ENCODE measurements at places on chromosomes 1 and 21.

GRCh38 chr1:230342019-230342418, 84.1 kb downstream of the PGBD5 start:
- H3K4me3 ChIP-seq = no peak overlapping the region
- peaks cover 7% of the 10 kb centered on the region for H3K27me3 ChIP-seq
- H3K4me1 ChIP-seq = no peaks in the 10 kb centered on the region

GRCh38 chr1:182568647-182569284, 20.3 kb downstream of the RNASEL start:
- no peaks in the 10 kb centered on the region for H3K4me1 ChIP-seq
- no peaks in the 10 kb centered on the region for H3K36me3 ChIP-seq
- H3K27ac ChIP-seq = no peak overlapping the region

- no peak overlapping the region for H3K27ac ChIP-seq
- no peak for DNase-seq
- H3K27me3 ChIP-seq = no peaks in the 10 kb centered on the region
- H3K36me3 ChIP-seq = peaks cover 78% of the 10 kb centered on the region
- no peak overlapping the region for H3K4me3 ChIP-seq
- H3K4me1 ChIP-seq = no peaks in the 10 kb centered on the region
Observed at GRCh38 chr1:150957666-150958065, 17.0 kb downstream of the CERS2 start.

DNA sequence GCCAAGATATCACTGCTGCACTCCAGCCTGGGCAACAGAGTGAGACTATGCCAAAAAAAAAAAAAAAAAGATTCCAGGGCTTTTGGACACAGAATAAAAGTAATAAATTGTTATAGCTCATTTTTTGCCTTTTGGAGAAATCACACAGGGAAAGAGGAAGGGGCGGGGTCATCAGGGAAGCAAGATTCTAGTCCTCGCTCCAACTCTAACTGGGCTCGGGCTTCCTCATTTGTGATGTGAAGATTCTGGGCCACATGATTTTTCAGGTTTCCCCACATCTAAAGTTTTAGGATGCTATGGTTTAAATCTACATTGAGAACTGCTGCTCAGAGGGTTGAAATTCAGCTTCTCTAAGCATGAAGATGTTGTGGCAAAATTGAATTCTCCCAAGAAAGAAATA, 179.3 kb upstream of the PLXNA2 start:
- no peaks in the 10 kb centered on the region for H3K4me1 ChIP-seq
- no peak overlapping the region for H3K27ac ChIP-seq
- no peak for DNase-seq
- H3K27me3 ChIP-seq = no peaks in the 10 kb centered on the region
- no peaks in the 10 kb centered on the region for H3K36me3 ChIP-seq
- H3K4me3 ChIP-seq = no peak overlapping the region

DNA sequence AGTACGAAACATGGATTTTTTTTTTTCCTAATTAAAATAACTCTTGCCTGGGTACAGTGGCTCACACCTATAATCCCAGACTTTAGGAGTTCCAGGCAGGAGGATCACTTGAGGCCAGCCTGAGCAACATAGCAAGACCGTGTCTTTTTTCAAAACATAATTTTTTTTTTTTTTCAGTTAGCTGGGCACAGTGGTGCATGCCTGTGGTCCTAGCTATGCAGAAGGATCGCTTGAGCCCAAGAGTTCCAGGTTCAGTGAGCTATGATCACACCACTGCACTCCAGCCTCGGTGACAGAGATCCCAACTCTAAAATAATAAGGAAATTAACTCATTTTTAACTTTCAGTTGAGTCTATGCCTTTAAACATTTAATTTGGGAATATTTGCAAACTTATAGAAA, 170.1 kb downstream of the NEK7 start:
- H3K27ac ChIP-seq = no peak overlapping the region
- peaks cover 1% of the 10 kb centered on the region for H3K36me3 ChIP-seq
- H3K4me3 ChIP-seq = no peak overlapping the region
- no peaks in the 10 kb centered on the region for H3K4me1 ChIP-seq

DNA sequence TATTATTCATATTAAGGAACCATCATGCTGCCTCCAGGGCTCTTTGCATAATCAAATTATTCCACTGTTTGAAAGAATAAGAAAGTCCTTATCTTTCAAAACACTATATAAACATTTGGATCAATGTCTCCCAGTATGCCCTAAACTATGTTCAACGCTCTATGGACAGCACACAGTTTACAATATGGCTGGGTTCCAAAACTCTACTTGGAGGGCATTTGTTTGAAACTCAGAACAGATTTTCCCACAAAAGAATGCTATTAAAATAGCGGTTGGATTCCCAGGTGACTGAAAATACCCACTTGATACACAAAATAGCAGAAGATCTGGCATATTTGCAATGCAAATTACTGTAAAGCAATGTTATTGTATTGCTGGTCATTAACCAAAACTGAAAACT, 3.2 kb downstream of the HAO2 start:
- H3K36me3 ChIP-seq = no peaks in the 10 kb centered on the region
- no peak overlapping the region for H3K4me3 ChIP-seq
- H3K27me3 ChIP-seq = peaks cover 23% of the 10 kb centered on the region
- DNase-seq = no peak
- no peaks in the 10 kb centered on the region for H3K4me1 ChIP-seq
- H3K27ac ChIP-seq = no peak overlapping the region

DNA sequence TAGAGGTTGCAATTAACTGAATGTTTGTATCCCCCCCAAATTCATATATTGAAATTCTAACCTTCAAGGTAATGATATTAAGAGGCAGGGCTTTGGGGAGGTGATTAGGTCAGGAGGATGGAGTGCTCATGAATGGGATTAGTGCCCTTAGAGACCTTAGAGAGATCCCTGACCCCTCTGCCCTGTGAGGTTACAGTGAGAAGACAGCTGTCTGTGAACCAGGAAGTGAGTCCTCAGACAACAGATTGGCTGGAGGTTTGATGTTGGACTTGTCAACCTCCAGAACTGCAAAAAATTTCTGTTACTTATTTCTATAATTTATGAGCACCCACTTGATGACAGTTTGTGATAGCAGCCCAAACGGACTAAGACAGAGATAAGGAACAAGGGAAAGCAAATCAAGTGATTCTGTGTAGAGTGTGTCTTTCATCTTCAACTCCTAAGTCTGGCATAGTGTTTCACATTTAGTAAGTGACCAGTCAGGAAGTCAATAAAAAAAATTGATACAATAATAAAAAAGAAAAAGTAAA, 30.0 kb upstream of the RWDD3 start:
- DNase-seq = no peak
- no peak overlapping the region for H3K27ac ChIP-seq
- H3K4me3 ChIP-seq = no peak overlapping the region
- H3K36me3 ChIP-seq = no peaks in the 10 kb centered on the region

DNA sequence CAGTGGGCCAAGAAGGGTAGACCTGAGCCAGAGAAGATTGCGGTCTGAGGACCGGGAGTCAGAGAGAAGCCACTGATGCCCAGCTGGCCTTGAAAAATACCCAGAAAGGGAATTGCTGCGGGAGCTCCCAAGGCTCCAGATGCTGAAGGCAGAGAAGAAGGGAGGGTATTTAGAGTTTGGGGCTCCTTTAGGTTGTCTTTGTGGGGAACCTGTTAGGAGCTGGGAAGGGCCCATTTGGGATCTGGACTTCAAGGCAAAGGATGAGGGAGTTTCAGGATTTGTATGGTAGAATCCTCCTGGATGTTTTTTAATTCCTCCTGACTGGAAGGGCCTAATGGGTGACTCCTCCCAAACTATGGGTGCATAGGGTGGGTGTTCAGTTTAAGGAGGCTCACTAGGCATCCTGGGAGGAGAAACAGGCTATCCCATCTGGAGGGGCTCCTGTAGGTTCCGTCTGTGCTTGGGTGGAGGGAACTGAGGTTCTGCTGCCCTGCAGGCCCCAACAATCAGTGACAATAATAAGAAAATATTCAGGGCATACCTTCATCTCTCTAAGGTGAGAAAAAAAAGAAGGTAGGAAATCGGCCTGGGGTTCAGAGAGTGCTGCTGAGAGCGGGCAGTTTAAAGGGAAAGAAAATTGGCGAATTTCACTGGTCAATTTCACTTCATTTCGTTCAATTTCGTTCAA, 5.1 kb downstream of the FOXD2 start:
- H3K27me3 ChIP-seq = peaks cover 6% of the 10 kb centered on the region
- H3K27ac ChIP-seq = no peak overlapping the region
- DNase-seq = no peak
- H3K4me3 ChIP-seq = no peak overlapping the region
- no peaks in the 10 kb centered on the region for H3K36me3 ChIP-seq

- no peaks in the 10 kb centered on the region for H3K36me3 ChIP-seq
- H3K4me1 ChIP-seq = no peaks in the 10 kb centered on the region
- no peak overlapping the region for H3K4me3 ChIP-seq
- DNase-seq = no peak
- no peaks in the 10 kb centered on the region for H3K27me3 ChIP-seq
Observed at GRCh38 chr21:40947713-40948112, 100.8 kb upstream of the DSCAM start.

- no peak for DNase-seq
- no peak overlapping the region for H3K27ac ChIP-seq
- H3K4me1 ChIP-seq = no peaks in the 10 kb centered on the region
Observed at GRCh38 chr1:29395736-29396437, 159.6 kb downstream of the PTPRU start.

GRCh38 chr1:183241471-183241870, 55.4 kb downstream of the LAMC2 start:
- H3K27ac ChIP-seq = no peak overlapping the region
- H3K36me3 ChIP-seq = no peaks in the 10 kb centered on the region
- no peaks in the 10 kb centered on the region for H3K4me1 ChIP-seq
- no peak for DNase-seq

DNA sequence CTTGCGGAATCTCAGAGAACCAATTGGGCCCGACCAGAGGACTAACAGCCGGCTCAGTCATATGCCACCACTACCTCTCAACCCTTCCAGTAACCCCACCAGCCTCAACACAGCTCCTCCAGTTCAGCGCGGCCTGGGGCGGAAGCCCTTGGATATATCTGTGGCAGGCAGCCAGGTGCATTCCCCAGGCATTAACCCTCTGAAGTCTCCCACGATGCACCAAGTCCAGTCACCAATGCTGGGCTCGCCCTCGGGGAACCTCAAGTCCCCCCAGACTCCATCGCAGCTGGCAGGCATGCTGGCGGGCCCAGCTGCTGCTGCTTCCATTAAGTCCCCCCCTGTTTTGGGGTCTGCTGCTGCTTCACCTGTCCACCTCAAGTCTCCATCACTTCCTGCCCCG, 49.8 kb downstream of the ACP6 start:
- no peaks in the 10 kb centered on the region for H3K27me3 ChIP-seq
- H3K4me3 ChIP-seq = no peak overlapping the region
- no peak overlapping the region for H3K27ac ChIP-seq
- H3K4me1 ChIP-seq = peaks cover 36% of the 10 kb centered on the region
- H3K36me3 ChIP-seq = peaks cover 60% of the 10 kb centered on the region

GRCh38 chr1:40901886-40902852, 40.0 kb upstream of the CITED4 start:
- no peaks in the 10 kb centered on the region for H3K27me3 ChIP-seq
- H3K4me1 ChIP-seq = no peaks in the 10 kb centered on the region
- H3K27ac ChIP-seq = no peak overlapping the region
- no peaks in the 10 kb centered on the region for H3K36me3 ChIP-seq
- no peak overlapping the region for H3K4me3 ChIP-seq
- no peak for DNase-seq

DNA sequence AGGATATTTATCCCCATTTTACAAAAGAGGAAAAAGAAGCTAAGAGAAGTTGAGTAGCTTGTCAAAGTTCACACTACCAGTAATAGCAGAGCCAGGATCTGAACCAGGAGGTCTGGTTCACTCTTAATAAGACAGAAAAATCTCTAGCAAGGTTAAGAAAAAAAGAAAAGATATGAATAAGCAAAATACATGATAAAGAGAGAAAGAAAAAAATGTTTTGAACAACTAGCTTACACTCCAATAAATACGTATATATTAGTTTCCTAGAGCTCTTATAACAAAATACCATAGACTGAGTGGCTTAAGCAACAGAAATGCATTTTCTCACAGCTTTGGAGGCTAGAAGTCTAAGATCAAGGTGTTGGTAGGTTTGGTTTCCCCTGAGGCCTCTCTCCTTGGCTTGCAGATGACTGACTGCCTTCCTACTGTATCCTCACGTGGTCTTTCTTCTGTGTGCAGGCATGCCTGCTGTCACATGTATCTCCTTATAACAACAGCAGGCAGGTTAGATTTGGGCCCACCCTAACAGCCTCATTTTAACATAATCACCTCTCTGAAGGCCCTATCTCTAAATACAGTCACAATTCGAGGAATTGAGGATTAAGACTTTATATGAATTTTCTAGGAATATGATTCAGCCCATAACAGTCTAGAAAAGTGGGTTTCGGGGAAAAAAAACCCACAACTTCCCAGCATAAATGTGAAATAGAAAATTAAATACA, 60.4 kb downstream of the LEPR start:
- no peaks in the 10 kb centered on the region for H3K36me3 ChIP-seq
- no peak for DNase-seq
- no peaks in the 10 kb centered on the region for H3K27me3 ChIP-seq
- H3K27ac ChIP-seq = no peak overlapping the region
- H3K4me3 ChIP-seq = no peak overlapping the region

DNA sequence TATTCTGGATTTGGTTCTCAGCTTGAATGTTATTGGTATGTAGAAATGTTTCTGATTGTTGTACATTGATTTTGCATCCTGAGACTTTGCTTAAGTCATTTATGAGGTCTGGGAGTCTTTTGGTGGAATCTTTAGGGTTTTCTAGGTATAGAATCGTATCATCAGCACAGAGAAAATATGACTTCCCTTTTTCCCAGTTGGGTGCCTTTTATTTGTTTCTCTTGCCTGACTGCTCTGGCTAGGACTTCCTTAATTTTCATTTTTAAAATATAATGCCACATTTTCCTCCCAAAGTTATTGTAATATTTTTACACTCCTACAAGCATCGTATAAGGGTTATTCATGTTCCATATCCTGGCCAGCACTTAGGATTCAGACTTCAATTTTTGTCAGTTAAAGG, 111.1 kb downstream of the FNBP1L start:
- H3K27me3 ChIP-seq = no peaks in the 10 kb centered on the region
- H3K4me1 ChIP-seq = peaks cover 23% of the 10 kb centered on the region
- no peak overlapping the region for H3K4me3 ChIP-seq
- no peak for DNase-seq
- no peak overlapping the region for H3K27ac ChIP-seq

GRCh38 chr1:203631946-203632345, 5.3 kb downstream of the ATP2B4 start:
- H3K27me3 ChIP-seq = no peaks in the 10 kb centered on the region
- peaks cover 60% of the 10 kb centered on the region for H3K36me3 ChIP-seq
- no peak overlapping the region for H3K27ac ChIP-seq
- H3K4me1 ChIP-seq = peaks cover 26% of the 10 kb centered on the region

GRCh38 chr1:42686418-42686817, 4.2 kb downstream of the YBX1 start:
- H3K4me3 ChIP-seq = no peak overlapping the region
- DNase-seq = no peak
- no peaks in the 10 kb centered on the region for H3K27me3 ChIP-seq
